Activated CD8-positive, alpha-beta memory T cell treated with anti-CD3 and anti-CD28 coated beads, Interleukin-2, amount 10 ng/mL, durations not matched to agents 7 days and 5 days (primary cell): ENCODE measurements at places on chromosomes 4 and X. TPM values are rescaled to one million over a fixed set of nuclear protein-coding genes. Genes with fewer than 3 reads are reported as not detected.

DNA sequence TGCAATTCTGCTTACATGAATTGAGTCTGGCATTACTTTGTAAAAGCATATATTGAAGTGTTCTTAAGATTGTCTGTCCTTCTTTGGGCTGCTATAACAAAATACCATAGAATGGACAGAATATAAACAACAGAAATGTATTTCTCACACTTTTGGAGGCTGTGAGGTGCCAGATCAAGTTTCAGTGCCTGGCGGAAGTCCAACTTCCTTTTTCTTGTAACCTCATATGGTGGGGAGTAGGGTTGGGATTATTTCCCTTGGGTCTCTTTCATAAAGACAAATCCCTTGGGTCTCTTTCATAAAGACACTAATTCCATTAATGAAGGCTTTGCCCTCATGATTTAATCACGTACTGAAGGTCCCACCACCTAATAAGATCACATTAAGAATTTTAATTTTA, 199.3 kb upstream of the GRID2 start:
- DNase-seq, result no peak
- no peaks in the 10 kb centered on the region for H3K4me1 ChIP-seq

DNA sequence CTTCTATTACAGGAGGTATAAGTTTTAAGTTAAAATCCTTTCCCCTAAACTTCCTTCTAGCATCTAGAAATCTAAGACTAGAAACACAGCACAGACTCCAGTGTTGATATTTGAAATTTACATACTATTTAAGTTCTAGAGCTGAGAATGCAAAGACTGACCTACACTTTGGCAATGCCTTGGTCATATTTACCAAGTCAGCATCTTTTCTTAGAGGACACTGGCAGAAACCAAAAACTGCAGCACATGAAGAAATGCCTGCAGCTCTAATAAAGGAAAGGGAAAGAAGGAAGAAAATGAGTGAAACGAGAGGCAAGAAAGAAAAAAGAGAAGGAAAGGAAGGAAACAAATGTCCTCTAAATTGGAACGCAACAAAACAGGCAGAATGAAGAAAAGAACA, 443.7 kb upstream of the RASGEF1B start:
- peaks cover 5% of the 10 kb centered on the region for H3K4me1 ChIP-seq
- no peak for DNase-seq

DNA sequence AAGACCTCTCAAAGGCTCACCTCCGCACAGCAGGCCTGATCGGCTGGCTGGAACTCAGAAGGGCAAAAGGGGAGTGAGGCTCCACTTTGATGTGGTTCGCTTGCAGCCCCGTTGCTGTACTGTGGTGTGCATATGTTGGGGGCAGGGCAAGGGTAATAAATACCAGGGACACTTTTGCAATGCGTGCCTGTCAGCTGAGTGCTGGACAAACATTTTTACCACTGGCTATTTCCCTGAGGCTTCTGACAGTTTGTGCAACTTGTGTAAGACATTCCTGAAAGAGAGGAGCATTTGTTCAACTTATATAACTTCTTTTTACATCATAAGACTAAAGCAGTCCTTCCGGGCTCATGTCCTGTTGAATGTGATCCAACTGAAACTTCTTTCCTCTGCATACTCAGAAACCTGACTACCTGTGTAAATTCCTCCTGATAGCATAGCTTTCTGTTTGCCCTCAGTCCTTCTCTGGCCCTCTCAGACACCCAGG, 82.3 kb downstream of the SPRY1 start:
- DNase-seq, result peak; percentile 43
- peak overlapping the region; percentile 14 for H3K4me3 ChIP-seq
- H3K4me1 ChIP-seq, result peaks cover 40% of the 10 kb centered on the region
- no peaks in the 10 kb centered on the region for H3K27me3 ChIP-seq
- H3K27ac ChIP-seq, result peak overlapping the region; percentile 71

GRCh38 chrX:109840585-109840984, 107.5 kb upstream of the ACSL4 start:
- no peaks in the 10 kb centered on the region for H3K36me3 ChIP-seq
- peaks cover 2% of the 10 kb centered on the region for H3K4me1 ChIP-seq
- no peak overlapping the region for H3K27ac ChIP-seq
- no peak overlapping the region for H3K4me3 ChIP-seq

DNA sequence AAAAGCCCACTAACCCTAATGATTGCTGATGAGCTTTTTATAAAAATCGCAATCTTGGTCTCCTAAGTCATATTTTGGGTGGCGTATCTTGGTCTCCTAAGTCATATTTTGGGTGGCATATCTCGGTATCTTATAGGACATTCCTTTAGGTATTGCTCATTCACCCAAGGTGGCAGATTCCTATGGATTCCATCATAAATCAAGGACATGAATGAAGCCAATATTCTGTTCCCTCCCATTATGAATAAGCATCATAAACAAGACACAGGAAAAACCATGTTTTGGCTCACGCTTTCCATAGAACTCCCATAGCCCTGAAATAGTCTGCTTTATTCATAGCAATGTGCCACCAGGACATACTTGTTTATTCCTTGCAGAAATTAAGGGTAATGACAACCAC, 95.0 kb upstream of the CD99 start:
- H3K27ac ChIP-seq, result no peak overlapping the region
- no peak overlapping the region for H3K4me3 ChIP-seq

GRCh38 chrX:11899091-11899490, 141.1 kb downstream of the MSL3 start:
- H3K27ac ChIP-seq, result no peak overlapping the region
- no peaks in the 10 kb centered on the region for H3K27me3 ChIP-seq
- no peaks in the 10 kb centered on the region for H3K36me3 ChIP-seq
- H3K4me3 ChIP-seq, result no peak overlapping the region

DNA sequence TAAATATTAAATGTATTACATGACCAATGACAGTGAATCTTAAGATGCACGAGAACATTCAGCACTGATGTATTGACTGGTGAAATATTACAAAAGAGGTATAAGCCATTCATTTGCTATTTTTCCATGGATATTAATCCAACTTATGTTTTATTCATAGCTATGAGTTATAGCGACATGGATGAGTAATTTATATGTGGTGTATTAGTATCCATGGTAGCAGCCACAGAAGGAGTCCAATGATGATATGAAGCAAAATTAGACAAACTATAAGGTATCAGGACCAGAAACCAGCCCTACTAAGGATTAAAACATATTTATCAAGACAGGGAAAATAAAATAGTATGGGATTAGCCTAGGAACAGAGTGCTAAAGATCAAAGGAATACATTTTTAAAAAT, 50.7 kb downstream of the THAP9 start:
- no peak for DNase-seq
- no peak overlapping the region for H3K4me3 ChIP-seq
- peaks cover 35% of the 10 kb centered on the region for H3K36me3 ChIP-seq
- no peaks in the 10 kb centered on the region for H3K27me3 ChIP-seq
- H3K27ac ChIP-seq, result no peak overlapping the region

GRCh38 chrX:16635040-16635439, 14.9 kb upstream of the S100G start:
- H3K36me3 ChIP-seq, result peaks cover 2% of the 10 kb centered on the region
- H3K4me3 ChIP-seq, result no peak overlapping the region
- DNase-seq, result no peak
- H3K27me3 ChIP-seq, result no peaks in the 10 kb centered on the region
- H3K4me1 ChIP-seq, result no peaks in the 10 kb centered on the region

DNA sequence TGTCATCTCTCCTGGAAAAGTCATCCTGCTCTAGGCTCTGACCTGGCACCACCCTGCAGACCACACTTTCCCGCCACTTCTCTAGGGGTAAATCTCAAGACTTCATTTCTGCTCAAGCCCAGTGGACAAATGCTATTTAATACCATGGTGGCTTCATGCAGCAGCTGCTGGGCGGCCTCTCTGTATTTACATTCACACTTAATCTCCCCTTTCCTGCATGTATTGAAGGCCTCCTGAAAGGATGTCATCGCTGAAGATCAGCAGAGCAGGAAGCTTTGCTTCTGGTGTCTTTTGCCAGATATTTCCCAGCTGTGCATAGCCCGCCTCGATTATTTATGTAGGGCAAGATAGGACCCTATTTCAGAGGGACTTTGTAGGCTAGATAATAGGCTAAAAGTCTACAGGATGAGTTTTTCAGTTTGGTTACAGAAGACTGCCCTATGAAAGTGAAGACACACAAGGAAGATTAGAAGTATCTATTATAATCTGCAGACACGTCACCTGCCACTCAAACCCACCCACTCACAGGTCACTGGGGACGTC, 17.2 kb downstream of the PROM1 start:
- no peak overlapping the region for H3K27ac ChIP-seq
- peaks cover 10% of the 10 kb centered on the region for H3K4me1 ChIP-seq
- no peak for DNase-seq
- H3K27me3 ChIP-seq, result peaks cover 25% of the 10 kb centered on the region

- H3K4me3 ChIP-seq, result no peak overlapping the region
- H3K27ac ChIP-seq, result no peak overlapping the region
- H3K27me3 ChIP-seq, result no peaks in the 10 kb centered on the region
- no peaks in the 10 kb centered on the region for H3K4me1 ChIP-seq
- no peaks in the 10 kb centered on the region for H3K36me3 ChIP-seq
Observed at GRCh38 chr4:130026185-130026584, 930.2 kb downstream of the C4orf33 start.

DNA sequence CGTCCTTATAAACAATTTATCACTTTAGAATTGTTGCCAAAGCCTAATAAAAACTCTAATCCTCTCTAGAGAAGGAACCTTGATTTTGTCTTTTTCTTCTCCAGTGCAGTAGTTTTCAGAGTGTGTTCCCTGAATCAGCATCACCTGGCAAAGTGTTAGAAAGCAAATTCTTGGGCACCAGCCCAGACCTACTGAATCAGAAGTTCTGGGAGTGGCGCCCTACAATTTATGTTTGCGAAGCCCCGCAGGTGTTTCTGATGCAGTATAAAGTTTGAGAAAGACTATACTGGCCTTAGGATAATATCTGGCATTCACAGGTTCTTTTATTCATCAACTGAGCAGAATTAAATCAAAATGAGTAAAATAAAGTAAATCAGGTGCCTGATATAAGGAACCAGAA, 645.8 kb upstream of the ATOH1 start:
- H3K4me1 ChIP-seq, result no peaks in the 10 kb centered on the region
- H3K27ac ChIP-seq, result no peak overlapping the region
- DNase-seq, result no peak

DNA sequence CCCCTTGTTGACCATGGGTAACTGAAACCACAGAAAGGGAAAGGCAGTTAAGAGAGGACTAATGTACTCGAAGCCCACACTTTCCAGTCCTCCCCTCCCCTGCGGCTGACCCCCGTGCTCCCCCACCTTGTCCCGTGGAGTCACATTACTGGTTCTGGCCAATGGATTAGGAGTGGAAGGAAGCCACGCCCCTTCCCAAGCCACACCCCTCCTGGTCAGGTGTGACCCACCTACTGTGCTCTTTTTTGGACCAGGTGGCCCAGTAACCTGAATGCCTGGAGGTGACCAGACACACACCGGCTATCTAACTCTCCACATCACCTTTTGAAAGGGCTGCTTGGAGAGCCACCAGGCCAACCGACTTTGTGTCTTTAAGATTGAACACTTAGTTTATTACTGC, 109.3 kb upstream of the MSX1 start:
- H3K27ac ChIP-seq, result no peak overlapping the region
- peaks cover 2% of the 10 kb centered on the region for H3K36me3 ChIP-seq
- H3K4me3 ChIP-seq, result no peak overlapping the region
- peaks cover 20% of the 10 kb centered on the region for H3K27me3 ChIP-seq
- no peaks in the 10 kb centered on the region for H3K4me1 ChIP-seq

GRCh38 chr4:5753766-5754528, 42.9 kb downstream of the EVC start:
- no peaks in the 10 kb centered on the region for H3K36me3 ChIP-seq
- no peaks in the 10 kb centered on the region for H3K27me3 ChIP-seq
- no peak overlapping the region for H3K4me3 ChIP-seq
- no peak for DNase-seq
- peaks cover 5% of the 10 kb centered on the region for H3K4me1 ChIP-seq

DNA sequence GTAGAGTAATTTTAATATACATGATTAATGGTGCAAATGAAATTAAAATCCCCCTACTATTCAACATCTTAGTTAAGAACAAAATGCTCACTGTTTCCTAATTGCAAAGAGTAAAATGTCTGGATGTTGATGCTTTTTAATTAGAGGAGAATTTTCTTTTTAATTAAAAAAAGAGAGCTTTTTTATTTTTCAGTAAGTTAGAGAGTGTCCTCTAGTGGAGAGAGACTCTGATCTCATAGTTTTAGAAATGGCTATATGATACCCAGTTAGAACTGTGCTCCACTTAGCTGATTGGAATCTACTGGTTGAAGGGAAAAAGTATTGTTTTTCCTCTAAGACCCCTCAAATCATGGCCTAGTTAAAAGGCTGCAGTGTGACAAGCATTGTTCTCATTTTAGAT, 312.0 kb upstream of the MAGEB2 start:
- no peaks in the 10 kb centered on the region for H3K36me3 ChIP-seq
- H3K27ac ChIP-seq, result no peak overlapping the region
- H3K4me1 ChIP-seq, result no peaks in the 10 kb centered on the region
- no peaks in the 10 kb centered on the region for H3K27me3 ChIP-seq
- no peak overlapping the region for H3K4me3 ChIP-seq

- no peaks in the 10 kb centered on the region for H3K4me1 ChIP-seq
- no peak overlapping the region for H3K27ac ChIP-seq
- no peak for DNase-seq
- H3K36me3 ChIP-seq, result no peaks in the 10 kb centered on the region
Observed at GRCh38 chrX:100596601-100597000, 11.9 kb downstream of the TNMD start.

DNA sequence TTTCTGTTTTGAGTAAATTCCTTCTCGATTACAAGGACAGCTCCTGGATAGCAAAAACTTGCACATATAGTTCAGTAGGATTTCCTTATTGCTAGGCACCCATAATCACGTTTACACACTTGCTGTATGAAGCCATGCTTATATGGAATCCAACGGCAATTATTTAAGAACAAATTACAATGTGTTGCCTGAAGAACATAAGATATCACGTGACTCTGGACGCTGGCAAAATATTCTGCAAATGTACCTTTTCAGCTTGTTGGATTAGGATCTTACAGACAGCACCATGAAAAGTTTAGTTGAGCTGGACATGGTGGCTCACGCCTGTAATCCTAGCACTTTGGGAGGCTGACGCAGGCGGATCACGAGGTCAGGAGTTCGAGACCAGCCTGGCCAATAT, 17.4 kb downstream of the MFAP3L start:
- no peak overlapping the region for H3K4me3 ChIP-seq
- peaks cover 5% of the 10 kb centered on the region for H3K4me1 ChIP-seq
- DNase-seq, result no peak
- no peaks in the 10 kb centered on the region for H3K27me3 ChIP-seq

- H3K27me3 ChIP-seq, result no peaks in the 10 kb centered on the region
- H3K4me3 ChIP-seq, result no peak overlapping the region
- H3K4me1 ChIP-seq, result no peaks in the 10 kb centered on the region
- H3K36me3 ChIP-seq, result no peaks in the 10 kb centered on the region
Observed at GRCh38 chr4:11608992-11609391, 180.3 kb upstream of the HS3ST1 start.

GPC4 gene
- total RNA-seq, result not detected

CXCL11 gene
- 0.40 TPM for total RNA-seq

ABCG2 gene
- 1.8 TPM for total RNA-seq

DUSP21 gene
- not detected for total RNA-seq

SPANXN2 gene
- not detected for total RNA-seq

DMD gene
- 0.32 TPM for total RNA-seq

UGT2B15 gene
- total RNA-seq, result not detected

FAM199X gene
- total RNA-seq, result 11.9 TPM

TMEM185A gene
- total RNA-seq, result 20.4 TPM

HSFX1 gene
- 0.61 TPM for total RNA-seq

TRMT2B gene
- 23.3 TPM for total RNA-seq

DCLK2 gene
- 0.07 TPM for total RNA-seq

PTPN13 gene
- 0.67 TPM for total RNA-seq

ANKRD50 gene
- total RNA-seq, result 0.14 TPM

CCNQ gene
- 24.7 TPM for total RNA-seq

PGM2 gene
- 49.0 TPM for total RNA-seq

GJB1 gene
- not detected for total RNA-seq

SRPX2 gene
- not detected for total RNA-seq
